ENCODE measurements at places on chromosomes 11 and 22.
A peak's percentile ranks its signal among the peaks of the same experiment; 100 is the strongest.

DNA sequence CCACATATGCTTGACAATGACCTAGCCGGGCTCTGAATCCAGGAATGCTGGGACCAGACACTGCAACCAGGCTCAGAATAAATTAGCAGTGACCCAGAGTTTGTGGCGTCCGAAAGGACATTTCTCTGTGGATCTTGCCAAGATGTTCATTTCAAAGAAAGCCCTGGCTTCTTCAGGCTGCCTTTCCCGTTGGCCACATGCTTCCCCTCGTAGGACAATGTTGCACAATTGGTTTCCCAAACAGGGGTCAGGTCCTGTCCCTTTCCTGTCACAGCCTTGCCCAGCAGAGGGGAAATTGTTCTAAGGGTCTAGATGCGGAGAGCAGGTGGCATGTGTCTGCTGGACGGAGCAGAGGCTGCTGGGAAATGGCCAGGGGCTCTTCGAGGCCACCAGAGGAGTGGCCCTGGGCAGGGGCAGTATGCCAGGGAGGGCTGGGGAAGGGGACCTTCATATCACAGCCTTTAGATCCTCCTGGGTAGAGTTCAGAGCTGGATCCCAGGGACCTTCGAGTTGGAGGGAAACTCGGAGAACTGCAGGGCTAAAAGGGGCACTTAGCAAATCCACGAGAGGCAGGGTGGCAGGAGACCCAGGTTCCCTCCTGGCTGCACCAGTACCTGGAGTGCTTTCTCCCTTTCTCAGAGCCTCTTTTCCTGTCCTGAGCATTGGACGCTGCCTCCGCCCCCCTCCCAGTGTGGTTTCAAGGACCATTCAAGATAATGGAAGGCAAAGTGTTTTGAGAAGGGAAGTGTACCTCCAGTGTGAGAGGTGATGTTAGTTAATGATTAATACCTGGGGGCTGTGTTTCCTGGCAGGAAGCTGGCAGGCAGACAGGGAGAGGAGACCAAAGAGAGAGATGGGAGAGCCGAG, 42.3 kb downstream of the C11orf96 start:
- DNase-seq: peak; percentile 55

DNA sequence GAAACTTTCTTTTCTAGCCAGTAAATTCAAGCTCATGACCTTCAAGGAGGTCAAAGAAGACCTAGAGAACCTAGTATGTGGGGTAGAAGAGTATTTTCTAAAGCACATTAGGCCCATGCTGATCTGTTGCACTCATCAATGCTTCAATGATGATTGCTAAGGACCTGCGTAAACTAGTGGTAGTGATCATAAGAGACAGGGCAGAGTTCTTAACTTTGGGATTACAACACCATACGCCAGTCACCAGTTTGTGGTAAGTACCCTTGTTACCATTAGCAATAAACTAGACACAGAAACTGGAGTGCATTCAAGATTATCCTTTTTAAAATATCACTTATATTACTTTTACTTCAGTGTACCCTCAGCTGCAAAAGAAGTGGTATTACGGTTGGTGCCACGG, 490.3 kb downstream of the BUD13 start:
- no peak for DNase-seq

DNA sequence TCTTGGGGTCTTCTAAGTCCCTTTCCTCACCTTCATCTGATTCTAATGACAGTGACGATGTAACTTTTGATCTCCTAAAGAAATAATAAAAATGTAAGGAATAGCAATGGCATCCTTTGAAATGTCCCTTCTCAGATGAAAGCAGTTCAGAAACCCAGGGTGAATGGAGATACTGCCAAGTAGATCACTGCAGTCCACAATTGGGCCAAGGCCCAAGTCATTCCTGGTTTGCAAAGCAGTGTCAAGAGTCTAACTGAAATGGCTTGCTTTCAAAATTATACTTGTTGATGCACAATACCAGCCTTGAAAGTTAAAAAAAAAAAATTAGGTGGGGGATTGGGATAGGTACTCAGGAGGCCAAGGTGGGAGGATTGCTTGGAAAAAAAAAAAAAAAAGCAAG, 20.4 kb downstream of the ASCC2 start:
- no peak for DNase-seq

DNA sequence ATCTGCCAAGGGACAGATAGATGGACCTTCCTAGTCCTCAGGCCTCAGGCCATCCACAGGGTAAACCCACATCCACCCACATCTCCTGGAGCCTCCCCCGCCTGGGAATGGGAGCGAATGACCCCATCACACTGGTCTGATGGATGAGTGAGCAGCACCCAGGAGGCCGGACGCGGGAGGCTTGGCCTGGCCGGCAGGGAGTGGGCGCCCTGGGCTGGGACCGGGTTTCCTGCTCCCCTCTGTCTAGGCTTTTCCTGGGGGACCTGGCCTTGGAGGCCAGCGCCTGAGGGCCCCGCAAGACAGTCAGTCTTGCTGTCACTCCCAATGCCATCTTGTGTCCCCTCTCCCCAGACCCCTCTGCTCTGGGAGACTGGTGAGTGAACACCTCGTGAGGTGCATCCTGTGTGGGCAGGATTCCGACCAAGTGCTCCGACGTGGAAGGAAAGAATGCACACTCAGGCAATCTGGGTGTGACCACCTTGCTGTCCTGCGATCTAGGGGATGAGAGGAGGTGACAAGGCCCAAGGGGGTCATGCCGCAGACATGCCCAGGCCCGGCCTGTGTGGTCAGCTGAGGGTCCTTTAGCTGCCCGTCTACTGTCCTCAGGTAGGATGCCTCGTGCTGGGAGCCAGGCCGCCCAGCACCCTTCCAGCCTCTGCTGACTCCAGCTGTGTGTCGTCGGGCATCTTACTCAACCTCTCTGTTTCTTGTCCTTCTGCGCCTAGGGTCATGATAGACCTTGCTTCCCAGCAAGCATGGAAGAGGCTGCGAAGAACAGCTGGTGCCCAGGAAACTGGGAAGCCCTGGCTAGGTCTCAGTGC, 26.5 kb upstream of the WNT7B start:
- no peak for DNase-seq

DNA sequence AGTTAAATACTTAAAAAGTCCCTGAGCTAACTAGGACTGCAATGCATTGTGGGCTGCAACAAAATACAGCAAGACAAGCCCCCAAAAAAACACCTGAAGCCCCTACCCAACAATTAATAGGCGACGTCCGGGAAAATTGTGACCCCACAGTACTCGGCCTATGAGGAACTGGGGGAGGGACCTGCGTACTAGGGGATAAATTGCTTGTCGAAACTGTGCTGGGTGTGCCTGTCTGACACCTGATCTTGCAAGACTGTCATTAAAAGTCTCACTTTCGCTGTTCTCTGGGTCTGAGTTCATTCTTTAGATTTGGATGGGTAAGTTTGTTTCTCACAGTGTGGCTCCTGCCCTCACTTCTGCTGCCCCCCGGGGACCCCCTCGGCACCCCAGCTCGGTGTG, 15.2 kb downstream of the TANGO2 start:
- DNase-seq: no peak

GRCh38 chr22:41876275-41876674, 38.6 kb downstream of the SHISA8 start:
- DNase-seq: no peak

- DNase-seq: no peak
Observed at GRCh38 chr11:19632499-19632834, 80.2 kb upstream of the NAV2 start.

DNA sequence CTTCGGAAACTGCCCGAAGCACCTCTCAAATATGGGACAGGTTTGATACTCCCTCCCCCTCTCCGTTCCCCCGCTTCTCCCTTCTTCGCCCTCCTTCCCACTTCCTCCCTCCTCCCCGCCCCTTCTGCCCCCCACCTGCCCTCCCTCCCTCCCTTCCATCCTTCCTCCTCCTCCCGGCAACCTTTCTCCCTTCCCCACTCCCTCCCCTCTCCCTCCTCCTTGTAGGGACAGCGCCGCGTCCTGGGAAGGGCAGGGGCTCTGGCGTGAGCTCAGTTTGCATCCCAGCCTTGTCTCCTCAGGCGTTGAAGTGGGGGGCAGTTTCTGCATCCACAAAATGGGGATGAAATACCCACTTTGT, 6.1 kb upstream of the NFAM1 start:
- no peak for DNase-seq

DNA sequence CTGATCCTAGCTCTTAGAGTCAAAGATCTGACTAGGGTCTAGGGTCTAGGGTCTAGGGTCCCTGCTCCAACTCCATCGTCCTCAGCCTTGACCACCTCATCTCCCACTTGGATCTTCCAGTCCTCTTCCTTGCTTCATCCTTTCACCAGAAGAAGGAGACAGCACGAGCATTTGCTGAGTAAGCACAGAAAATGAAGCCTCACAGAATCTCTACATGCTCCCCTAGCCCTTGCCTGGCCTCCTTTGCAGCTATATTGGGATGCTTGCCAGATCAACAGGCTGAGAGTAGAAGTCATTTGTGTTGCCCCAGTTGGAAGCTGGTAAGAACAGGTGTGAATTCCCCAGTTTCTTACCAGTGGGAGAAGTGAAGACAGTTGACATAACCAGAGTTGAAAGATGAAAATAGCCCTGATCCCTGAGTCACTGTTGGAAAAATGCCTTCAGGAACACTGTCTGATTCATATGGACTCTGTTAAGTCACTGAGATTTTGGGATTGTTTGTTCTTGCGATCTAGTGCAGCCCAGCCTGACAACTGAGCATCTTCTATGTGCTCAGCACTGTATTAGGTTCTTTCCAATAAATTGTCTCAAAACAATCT, 552.5 kb downstream of the INSC start:
- no peak for DNase-seq

GRCh38 chr11:70398834-70399680, 728 bp downstream of the CTTN start:
- no peak for DNase-seq

GRCh38 chr11:47907499-47907898, 59.3 kb upstream of the NUP160 start:
- no peak for DNase-seq

DNA sequence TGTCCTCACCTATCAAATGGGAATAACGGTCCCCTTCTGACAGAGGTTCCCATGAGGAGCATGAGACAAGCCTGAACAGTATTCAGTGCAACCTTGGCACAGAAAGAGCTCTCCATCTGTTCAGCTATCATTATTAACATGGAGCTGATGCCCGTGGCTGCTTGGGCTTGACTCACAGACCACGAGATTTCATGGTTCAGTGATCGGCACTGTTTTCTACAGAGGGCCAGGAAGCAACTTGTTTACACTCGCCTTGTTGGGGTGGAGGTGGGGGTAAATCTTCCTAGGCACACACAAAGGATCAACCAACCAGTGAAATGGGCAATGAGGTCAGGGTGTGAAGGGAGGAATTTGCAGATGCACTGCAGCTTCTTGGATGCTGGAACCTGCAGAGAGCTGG, 88.2 kb downstream of the CWC15 start:
- peak; percentile 68 for DNase-seq

DNA sequence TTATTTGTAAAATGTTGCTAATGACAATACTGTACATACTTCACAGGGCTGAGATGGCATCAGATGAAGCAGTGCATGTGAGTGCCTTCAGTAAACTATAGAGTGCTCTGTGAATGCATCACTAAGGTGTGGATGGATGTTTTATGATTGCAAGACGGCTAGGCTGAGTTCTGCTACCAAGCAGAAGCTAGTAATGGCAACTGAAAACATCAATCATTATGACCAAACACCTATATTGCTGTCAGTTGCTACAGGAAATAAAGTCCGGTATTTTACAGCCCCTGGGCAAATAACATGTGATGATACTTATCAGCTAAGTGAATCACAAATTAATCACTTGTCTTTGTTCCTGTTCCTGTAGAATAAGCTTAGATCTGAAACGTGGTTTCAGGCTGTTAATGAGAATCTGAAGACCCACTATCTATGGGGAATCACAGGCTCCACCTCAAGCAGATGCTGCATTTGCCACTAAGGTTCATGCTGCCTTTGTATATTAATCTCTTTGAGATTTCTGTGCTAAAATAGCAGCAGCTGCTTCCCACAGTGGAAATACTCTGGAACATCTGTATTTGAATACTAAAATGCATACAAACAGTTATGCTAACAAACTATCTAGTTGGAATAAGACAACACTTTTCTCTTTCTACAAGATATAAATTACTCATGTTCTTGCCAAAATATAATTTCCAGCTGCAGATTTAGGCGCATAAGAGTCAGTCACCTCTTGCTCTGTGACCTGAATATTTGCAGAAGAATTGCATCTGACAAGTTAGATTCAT, 254.0 kb upstream of the PITPNB start:
- DNase-seq: no peak

GRCh38 chr22:38131399-38131798, 20.9 kb upstream of the BAIAP2L2 start:
- no peak for DNase-seq

DNA sequence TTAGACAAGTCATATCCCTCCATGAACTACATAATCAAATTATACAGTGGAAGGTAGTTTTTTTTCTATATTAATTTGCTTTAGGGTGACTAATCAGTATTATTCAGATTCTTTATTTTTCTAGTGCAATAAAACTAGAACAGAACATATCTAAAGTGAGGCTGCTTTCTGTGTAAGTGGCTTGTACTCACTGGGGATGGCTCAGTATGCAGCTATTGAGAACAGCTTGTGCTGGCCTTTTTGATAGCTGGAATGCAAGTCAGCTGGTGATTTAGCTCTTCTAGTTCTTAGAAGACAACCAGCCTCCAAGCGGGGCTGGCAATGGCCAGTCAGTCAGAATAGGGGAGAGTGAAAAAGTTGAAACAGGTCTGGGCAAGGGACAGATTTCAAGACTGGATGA, 119.4 kb downstream of the BLID start:
- no peak for DNase-seq

DNA sequence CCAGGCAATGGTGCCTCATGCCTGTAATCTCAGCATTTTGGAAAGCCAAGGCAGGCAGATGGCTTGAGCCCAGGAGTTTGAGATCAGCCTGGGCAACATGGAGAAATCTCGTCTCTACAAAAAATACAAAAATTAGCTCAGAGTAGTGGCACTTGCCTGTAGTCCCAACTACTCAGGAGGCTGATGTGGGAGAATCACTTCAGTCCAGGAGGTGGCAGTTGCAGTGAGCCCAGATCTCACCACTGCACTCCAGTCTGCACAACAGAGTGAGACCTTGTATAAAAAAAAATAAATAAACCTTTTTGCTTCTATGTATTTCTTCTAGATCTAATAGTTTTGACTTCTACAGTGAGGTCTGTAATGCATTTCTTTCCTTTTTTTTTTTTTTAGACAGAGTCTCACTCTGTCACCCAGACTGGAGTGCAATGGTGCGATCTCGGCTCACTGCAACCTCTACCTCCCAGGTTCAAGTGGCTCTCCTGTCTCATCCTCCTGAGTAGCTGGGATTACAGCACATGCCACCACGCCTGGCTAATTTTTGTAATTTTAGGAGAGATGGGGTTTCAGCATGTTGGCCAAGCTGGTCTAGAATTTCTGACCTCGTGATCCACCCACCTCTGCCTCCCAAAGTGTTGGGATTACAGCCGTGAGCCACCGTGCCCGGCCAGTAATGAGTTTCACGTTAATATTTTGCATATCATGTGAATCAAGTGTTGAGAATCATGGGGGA, 18.1 kb upstream of the RDX start:
- no peak for DNase-seq
